AG09309 (cell line): ENCODE measurements at places on chromosomes 3 and 15.

GRCh38 chr3:403826-404225 lies 207.3 kb downstream of the CHL1 start:
- no peak for DNase-seq

DNA sequence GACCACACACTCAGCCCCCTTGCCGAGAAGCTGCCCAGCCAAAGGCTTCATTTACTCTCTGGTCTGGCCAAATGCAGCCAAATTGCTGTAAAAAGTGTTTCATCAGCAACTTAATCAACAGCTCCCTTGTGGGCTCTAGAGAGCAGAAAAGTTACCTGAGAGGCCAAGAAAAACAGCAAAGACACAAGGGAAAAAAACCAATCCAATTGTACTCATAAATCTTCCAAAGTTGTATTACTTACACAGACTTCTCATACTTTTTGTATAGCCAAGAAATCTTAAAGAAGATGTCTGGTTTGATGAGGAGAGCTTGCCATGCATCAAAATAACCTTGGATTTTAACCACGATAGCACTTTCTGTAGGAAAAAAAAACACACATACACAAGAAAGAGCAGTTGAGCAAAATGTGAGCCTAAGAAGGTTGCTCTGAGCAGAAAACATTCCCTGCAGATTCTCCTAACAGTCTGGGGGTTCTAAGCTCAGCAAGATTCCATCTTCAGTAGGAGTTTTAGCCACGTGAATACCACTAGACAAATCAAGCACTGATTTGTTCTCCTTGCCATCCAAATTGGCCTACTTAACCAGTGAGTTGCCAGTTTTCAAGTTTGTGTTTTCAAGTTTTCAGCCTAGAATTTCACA lies 120.0 kb downstream of the CYP19A1 start:
- DNase-seq: no peak

- no peak for DNase-seq
These were observed 98.5 kb upstream of the FHIT start for GRCh38 chr3:61349717-61350116.

- DNase-seq: no peak
These were observed 17.5 kb downstream of the MAP1A start for GRCh38 chr15:43534897-43535296.

- DNase-seq: peak; percentile 13
These were observed 31.6 kb upstream of the CLASP2 start for GRCh38 chr3:33749546-33750210.

GRCh38 chr3:14428087-14429033 lies 26.0 kb downstream of the SLC6A6 start:
- no peak for DNase-seq

- DNase-seq: no peak
These were observed 83.8 kb upstream of the BCHE start for GRCh38 chr3:165920984-165921383.

GRCh38 chr3:97917813-97918536 lies 54.3 kb downstream of the RIOX2 start:
- DNase-seq: no peak

DNA sequence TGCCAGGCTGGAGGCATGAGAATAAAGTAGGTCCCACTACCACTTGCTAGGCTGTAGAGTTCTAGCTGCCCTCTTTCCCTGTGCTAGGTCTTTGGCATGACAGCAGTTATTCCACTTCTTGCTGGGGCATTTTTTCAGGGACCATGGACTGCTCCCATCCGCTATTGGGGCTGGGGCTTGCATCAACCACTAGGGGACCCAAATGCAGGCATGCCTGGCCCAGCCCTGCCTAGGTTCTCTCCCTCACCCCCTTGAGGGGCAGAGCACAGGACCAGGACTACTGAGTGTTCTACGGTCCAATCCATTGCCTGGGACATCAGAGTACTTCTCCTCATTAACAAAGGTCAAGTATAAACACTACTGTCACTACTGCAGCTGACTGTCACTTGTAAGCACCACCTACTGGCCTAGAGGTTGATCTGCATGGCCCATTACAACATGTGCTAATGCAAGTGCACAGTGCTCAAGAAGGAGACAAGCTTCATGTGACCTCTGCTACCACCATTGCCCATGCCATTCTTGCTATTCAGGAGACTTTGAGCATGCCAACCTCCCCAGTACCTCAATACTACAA lies 270.5 kb downstream of the MBNL1 start:
- no peak for DNase-seq

DNA sequence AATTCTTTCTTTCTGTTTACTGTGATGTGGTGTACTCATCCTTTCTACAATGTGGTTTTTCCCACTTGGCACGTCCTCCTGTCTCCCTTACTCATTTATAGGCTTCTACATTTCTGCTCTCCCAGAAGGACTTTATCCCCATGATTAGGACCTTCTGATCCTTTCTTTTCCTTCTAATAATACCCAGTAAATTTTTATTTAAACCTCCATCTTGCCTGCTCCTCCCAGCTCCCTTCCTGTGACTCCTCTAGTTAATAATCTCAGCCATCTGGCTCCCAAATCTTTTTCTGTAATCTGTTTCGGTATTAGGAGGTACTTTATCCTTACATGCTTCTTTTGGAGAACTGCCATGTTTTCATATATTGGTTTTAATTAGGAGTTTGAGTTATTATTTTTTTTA lies 11.2 kb upstream of the P2RY1 start:
- DNase-seq: no peak

GRCh38 chr3:46681856-46682540 lies 11.5 kb downstream of the ALS2CL start:
- DNase-seq: no peak

DNA sequence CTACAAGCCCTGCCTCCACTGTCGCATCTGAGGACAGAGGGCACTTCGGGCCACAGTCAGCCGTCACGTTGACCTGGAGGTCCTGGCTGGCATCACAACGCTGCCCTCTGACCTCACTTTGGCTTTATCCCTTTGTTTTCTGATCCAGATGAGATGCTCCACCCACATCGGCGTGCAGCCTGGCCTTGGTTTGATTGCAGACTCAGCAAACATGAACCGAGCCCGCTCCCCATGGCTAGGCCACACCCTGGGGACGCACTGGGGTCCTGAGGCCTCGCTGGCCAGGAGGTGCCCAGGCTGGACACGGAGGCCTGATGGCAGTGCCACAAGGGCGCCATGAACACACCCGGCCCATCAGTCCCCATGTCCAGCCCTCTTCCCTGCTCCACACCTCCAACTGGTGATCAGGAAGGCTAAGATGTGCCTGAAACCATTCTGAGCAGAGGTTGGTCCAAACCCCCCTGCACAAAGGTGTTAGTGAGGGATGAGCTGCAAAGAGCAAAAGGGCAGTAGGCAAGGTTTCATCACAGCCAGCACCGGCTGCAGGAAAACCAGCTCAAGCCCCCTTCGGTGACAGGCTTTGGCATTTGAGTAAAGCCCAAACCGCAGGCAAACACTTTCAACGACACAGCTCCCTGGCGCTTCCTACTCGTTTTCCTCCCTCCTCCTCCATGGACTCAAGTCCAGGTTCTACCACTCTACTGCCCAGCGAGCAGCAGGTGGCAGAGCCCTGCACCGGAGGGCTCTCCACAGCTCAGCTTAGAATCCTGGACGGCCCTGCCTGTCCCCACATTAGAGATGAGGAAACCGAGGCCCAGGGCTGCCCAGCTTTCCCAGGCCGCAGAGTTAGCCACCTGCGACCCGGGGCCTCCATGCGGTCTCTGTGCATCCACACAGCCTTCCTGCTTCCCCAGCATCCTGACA lies 165.8 kb downstream of the NUP210 start:
- DNase-seq: no peak

GRCh38 chr3:140236836-140237501 lies 302.0 kb downstream of the CLSTN2 start:
- no peak for DNase-seq

GRCh38 chr15:65801229-65801805 lies 9.2 kb upstream of the DENND4A start:
- no peak for DNase-seq

- DNase-seq: peak; percentile 7
These were observed 4.1 kb upstream of the GCSAM start for GRCh38 chr3:112136959-112137693.

GRCh38 chr15:31155151-31155550 lies 53.6 kb upstream of the TRPM1 start:
- no peak for DNase-seq

DNA sequence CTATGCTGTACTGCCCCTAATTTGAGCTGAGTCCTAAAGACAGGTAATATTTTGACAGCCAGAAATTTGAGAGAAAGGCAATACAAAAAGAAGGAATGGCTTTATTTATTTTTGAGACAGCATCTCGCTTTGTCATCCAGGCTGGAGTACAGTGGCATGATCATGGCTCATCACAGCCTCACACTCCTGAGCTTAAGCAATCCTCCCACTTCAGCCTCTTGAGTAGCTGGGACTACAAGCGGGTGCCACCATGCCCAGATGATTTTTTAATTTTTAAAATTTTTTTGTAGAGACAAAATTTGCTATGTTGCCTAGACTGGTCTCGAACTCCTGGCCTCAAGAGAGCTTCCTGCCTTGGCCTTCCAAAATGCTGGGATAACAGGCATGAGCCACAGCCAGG lies 77.4 kb upstream of the SLC4A7 start:
- no peak for DNase-seq

DNA sequence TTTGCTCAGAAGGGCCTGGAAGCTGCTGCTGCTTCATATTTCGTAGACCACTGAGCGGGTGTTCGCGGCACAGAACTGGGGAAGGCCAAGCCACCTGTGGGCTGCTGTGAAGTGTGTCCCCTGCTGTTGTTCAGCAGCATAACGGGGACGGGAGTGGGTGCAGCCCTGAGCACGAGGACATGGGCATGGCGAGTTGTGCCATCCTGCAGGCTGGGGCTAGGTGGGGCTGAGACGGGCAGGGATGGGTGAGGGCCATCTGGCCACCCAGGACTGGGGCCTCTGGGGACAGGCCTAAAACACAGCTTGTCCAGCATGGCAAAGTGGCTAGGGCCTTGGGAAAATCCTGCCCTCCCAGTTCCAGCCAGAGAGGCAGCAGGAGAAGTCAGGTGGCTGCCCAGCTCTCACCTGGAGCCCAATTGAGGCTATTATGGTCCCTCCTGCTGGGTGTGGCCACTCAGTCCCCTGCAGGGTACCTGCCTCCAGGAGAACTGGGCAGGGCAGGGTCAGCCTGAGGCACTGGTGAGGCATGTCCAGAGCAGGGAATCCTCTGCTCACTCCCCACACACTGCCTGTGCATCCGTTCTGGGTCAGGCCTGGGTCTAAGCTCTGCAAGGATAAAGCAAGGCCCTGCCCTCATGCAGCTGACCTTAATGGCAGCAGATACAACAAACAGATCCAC lies 29.5 kb downstream of the CFAP100 start:
- no peak for DNase-seq

DNA sequence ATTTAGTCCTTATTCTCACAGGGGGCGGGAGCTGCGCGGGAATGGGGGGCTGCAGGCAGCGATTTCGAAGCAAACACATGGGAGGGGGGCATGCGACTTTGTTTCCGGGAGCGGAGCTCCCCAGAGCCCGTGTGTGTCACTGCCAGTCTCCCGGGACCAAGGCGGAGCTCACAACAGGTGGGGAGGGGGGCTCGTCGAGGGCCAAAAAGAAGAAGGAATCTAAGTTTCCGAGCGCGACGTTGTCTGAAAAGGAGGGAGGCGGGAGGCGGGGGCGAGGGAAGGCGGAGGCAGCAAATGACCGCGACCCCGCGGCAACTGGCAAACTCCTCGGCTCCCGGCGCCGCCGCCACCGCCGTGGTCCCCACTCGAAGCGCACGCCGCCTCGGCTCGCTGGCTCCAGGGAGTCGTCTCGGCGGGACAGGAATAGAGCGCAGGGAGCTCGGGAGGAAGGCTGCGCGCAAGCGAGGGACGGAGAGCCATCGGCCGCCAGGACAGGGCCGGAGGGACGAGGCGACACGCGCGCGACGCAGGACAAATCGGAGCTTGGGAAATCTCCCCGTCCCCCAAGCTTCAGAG lies 1.4 kb downstream of the FOXP1 start:
- DNase-seq: no peak

- DNase-seq: no peak
These were observed 13.5 kb downstream of the TARS3 start for GRCh38 chr15:101710806-101711205.

GRCh38 chr15:90161950-90162361 lies 39.2 kb upstream of the SEMA4B start:
- no peak for DNase-seq

DNA sequence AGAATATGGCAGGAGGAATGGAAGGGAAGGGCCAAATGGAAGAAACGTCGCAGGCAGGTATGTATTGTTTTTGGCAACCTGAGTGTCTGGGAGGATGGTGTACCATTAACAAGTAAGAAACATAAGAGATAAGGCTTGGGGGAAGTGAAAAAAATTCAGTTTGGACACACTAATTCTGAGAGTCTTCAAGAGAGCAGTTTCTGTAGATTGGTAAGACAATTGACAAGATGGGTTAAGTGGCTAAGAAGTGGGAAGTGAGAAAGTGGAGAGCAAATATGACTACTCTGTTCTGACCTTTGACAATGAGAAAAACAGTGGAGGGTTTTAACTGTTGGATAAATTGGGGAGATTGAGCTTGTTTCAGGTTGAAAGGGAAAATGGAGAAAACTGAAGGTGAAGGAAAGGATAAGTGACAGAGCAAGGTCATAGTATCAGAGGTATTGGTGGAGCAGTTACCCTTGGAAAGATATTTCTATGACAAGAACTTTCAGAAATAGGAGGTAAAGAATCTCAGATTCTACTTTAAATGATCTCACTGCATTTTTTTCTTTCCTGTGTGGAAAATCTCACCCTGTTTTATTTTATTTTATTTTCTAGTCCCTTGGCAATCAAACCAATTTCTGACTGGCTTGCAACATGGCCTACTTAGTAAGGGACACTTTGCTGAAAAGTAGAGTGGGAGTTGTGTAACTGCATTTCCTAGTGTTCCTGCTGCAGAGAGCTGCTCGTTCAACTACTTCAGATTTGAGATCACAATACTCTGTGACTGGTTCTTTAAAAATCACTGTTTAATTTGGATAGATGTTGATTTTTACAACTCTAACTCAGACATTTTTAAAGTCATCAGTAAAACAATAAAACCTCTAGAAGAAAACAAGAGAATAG lies 23.1 kb upstream of the GABPB1 start:
- DNase-seq: no peak

- no peak for DNase-seq
These were observed 27.8 kb downstream of the STARD5 start for GRCh38 chr15:81296186-81296585.

- DNase-seq: peak; percentile 28
These were observed 21.7 kb upstream of the GMNC start for GRCh38 chr3:190883973-190884832.

- DNase-seq: no peak
These were observed 928 bp downstream of the ANKRD34C start for GRCh38 chr15:79283252-79284048.

- no peak for DNase-seq
These were observed 368.4 kb upstream of the IL12A start for GRCh38 chr3:159620281-159620680.

- peak; percentile 34 for DNase-seq
These were observed 37.1 kb downstream of the IL17RD start for GRCh38 chr3:57127891-57128518.

- no peak for DNase-seq
These were observed 10.6 kb downstream of the TRH start for GRCh38 chr3:129985113-129985512.

GRCh38 chr15:74383286-74383685 lies 15.8 kb upstream of the CYP11A1 start:
- no peak for DNase-seq

- no peak for DNase-seq
These were observed 348.6 kb upstream of the CDIN1 start for GRCh38 chr15:36230776-36231175.
